ENCODE measurements at places on chromosomes 16 and 17.

DNA sequence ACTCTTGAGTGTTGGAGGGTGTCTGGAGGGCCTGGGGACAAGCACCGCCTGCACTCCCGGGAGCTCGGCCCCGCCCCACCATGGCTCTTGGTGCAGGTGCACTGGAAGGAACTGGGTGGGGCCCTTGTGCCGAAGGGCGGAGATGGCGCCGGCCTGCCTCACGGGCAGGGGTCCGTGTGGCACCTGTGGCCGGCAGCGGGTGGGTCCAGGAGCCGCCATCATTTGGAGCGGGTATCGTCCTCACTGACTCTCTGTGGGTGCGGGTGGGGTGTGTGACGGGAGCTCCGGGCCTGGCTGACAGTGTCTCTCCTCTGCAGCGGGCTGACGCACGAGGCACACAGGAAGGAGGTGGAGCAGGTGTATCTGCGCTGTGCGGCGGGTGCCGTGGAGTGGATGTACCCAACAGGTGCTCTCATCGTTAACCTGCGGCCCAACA is 5.2 kb downstream of the METRNL start:
- no peak for DNase-seq

- DNase-seq: peak; percentile 7
Observed at GRCh38 chr17:10557422-10557821, 8.0 kb upstream of the MYH2 start.

DNA sequence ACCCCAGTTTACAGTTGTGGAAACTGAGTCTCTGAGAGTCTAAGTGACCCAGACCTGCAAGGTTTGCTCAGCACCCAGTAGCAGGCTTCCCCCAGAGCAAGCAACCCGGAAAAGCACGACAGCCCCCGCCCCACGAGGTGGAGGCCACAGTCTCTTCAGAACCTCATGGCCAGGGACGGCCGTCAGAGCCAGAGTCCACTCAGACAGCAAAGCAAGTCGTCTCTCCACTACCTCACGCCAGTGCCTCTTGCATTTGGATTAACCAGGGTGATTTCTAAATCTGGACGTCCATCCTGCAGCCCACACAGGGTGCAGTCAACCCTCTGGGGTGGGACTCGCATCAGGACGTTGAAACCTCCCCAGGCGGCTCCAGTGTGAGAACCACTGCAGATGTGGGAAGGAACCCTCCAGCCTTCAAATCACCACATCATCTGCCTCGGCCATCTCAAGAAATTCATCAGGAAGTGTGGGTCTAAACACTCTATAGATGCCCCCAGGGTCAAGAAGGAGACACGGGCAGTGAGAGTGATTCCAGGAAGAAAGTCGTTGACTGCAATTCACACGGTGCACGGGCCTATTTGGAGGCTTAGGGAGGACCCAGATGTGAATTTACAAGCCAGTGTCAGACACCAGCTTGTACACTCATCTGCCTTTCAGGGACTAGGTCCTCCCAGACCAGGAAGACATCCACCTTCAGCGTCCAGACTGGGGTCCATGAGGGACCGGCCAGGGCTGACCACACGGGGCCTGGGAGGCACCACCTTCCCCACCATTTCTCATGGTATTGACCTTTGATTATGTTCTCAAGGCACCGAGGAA is 20.2 kb upstream of the RBFOX3 start:
- no peak for DNase-seq

DNA sequence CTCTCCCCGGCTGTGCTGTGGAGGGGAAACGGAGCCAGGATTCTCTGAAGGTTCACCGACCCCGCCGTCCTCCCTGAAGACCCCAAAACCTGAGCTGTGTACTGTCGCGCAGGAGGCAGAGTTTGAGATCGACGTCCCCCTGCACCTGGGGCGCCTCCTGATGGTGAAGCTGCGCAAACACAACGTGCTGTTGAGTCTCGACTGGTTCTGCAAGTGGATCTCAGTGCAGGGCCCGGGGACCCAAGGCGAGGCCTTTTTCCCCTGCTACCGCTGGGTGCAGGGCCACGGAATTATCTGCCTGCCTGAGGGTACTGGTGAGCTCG is 62.6 kb upstream of the TEKT1 start:
- DNase-seq: no peak

DNA sequence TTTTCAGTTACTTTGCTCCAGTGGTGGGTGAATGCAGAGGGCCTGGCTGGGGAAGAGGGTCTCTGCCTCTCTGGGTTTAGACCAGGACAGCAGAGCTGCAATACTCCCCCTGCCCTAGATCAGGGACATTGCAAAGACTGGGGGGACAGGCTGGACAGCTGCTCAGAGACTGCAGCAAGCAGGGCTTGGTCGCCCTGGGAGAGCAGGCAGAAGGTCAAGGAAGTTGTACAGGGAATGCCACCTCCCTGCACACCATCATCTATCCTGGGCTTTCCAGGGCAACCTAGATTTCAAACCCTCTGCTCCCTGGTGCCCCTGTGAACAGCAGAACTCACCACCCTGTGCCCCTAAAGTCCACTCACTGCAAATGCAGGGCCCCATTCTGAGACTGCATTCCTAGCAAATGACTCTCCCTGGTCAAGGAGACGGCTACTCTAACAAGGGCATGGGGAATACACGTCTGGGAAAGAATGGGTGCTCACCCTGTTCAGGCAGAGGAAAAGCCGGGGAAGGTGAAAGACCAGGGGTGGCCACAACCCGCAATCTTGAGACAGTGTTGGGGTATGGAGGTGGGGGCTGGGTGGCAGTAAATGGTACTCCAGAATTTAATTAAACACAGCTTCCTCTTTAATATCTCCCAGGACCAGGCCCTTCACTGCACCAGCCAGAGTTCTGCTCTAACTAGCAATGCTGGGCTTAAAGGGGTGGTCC is 1.0 kb downstream of the KIFC3 start:
- peak; percentile 66 for DNase-seq

DNA sequence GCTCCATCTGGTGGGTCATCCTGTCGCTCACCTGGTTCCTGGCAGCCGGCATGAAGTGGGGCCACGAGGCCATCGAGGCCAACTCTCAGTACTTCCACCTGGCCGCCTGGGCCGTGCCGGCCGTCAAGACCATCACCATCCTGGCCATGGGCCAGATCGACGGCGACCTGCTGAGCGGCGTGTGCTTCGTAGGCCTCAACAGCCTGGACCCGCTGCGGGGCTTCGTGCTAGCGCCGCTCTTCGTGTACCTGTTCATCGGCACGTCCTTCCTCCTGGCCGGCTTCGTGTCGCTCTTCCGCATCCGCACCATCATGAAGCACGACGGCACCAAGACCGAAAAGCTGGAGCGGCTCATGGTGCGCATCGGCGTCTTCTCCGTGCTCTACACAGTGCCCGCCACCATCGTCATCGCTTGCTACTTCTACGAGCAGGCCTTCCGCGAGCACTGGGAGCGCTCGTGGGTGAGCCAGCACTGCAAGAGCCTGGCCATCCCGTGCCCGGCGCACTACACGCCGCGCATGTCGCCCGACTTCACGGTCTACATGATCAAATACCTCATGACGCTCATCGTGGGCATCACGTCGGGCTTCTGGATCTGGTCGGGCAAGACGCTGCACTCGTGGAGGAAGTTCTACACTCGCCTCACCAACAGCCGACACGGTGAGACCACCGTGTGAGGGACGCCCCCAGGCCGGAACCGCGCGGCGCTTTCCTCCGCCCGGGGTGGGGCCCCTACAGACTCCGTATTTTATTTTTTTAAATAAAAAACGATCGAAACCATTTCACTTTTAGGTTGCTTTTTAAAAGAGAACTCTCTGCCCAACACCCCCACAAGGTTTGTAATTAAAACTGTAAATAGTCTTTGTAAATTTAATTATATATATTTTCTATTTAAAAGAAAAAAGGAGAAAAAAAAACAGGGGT is 1.7 kb downstream of the FZD2 start:
- peak; percentile 58 for DNase-seq
